ENCODE measurements at places on chromosomes 4 and X.

GRCh38 chr4:182144626-182145333, 98.4 kb upstream of the TENM3 start:
- DNase-seq = peak; percentile 5

GRCh38 chrX:71432733-71433132, 66.6 kb downstream of the TAF1 start:
- DNase-seq = no peak

DNA sequence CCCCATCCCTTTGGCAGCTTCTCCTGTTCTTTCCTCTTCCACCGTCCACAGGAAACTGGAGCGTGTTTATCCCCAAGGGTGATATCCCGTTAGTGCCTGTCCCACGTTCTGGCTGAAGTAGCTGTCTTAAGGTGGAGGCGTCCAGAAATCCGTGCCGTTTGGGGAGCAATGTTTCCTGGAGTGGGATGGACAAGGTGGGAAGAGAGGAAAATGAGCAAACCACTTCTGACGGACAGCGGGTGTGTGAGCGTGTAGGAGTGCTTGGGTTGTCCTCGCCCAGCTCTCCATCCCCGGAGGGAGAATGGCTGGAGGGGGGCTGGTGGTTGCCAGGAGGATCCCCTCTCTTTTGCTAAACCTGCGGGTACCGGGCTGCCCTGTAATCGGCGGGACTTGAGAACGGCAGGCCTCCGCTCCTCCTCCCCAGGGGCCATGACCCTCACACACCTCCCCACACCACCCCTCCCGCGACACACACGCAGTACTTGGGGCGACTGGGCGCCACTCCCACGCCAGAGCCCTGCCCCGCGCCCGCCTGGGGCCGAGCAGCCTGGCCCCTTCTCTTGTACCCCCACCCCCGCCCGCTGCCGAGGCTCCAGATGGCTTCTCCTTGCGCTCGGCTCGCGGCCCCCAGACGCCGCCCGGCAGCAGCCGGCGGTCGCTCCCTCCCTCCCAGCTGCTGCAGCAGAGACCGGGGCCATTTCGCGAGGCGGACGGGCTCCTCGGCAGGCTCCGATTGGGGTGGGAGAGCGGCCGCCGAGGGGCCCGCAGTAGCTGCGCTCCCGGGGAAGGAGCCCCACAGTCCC, 13.9 kb upstream of the PRDM8 start:
- DNase-seq = no peak

DNA sequence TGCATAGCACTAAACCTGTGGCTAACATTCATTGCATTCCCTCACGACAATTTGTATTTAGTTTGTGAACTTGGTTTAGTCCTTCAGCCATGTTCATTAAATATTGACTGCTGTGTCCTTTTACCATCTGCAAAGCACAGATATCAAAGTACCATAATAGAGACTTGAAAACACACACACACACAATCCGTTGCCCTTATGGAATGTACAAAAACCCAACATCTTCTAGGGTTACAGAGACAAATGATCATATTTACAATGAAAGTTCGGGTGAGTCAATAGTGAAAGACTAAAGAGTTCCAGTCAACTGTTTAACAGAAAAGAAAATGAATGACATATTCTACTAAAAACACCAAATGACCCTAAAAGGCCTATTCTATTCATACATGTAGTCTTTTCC, 50.8 kb upstream of the TXK start:
- no peak for DNase-seq

GRCh38 chr4:3505231-3505630, 27.0 kb downstream of the LRPAP1 start:
- no peak for DNase-seq

- DNase-seq = no peak
Measured at GRCh38 chr4:109930464-109930863, 17.8 kb downstream of the EGF start.

- no peak for DNase-seq
Measured at GRCh38 chr4:86484241-86484640, 109.9 kb upstream of the PTPN13 start.

DNA sequence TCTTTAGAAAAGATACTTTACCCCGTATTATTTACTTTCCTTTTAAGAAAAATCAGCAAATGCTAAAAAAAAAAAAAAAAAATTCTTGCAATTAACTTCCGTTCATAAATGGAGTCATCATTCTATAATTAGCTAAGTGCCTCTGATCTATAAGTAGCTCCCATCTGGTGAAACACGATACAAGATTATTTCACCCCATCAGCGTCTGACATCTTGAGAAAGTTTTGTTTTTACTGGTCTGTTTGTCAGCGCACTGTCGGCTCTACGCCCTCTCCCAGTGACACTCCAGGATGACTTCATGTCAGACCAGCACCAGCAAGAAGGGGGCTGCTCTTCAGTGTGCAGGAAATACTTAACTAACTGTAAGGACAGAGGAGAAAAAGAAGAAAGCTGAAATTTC, 108.3 kb downstream of the AFAP1 start:
- no peak for DNase-seq

Data from trophoblast cell (in vitro differentiated cells and primary cell).